ENCODE measurements at places on chromosomes 11 and 22.

GRCh38 chr22:31952094-31952401, 7.7 kb downstream of the YWHAH start:
- no peak for DNase-seq

GRCh38 chr11:134019500-134019899, 49.4 kb upstream of the JAM3 start:
- DNase-seq: no peak

GRCh38 chr11:26947379-26947844, 46.5 kb upstream of the FIBIN start:
- no peak for DNase-seq

DNA sequence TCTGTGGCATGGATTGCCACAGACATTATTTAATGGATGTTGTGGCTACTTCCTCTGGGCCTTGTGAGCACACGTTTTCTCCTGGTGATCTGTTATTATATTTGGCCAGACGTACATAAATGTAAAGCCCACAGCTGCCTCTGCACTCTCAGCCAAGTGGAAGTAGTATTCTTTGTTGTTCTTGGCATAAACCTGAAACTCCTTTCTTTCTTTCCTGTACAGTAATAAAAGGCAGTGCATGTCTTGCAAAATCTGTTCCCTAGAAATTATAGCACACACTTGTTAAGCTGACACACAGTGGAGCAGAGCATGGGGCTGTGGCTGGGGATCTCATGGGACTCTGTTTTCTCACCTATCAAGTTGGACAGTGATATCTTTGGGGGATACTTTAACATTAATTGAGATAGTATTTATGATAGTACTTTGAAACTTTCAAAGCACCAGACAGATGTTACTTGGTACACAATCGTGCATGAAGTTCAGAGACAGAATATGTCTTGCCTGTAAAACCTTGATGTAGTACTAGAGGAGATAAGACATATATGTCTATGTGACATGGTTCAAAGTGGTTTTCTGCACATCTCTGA, 20.9 kb downstream of the PANX1 start:
- no peak for DNase-seq

DNA sequence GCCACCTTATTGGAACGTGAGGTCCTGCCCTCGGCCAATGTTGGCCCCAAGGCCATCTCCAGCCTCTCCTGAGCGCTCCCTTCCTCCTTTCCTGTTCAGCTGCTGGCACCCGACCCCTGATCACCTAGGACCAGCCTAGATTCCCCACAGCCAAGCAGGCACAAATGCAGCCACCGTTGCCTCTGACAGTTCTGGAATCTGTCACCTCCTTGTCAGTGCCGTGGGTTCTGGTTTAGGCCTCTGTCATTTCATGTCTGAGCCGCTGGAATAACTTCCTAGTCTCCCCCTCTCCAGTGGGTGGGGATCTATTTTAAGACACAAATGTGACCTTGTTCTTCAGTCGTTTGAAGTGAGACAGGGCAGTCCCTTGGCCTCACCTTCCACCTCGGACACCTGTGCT, 29.7 kb downstream of the FADS3 start:
- no peak for DNase-seq

DNA sequence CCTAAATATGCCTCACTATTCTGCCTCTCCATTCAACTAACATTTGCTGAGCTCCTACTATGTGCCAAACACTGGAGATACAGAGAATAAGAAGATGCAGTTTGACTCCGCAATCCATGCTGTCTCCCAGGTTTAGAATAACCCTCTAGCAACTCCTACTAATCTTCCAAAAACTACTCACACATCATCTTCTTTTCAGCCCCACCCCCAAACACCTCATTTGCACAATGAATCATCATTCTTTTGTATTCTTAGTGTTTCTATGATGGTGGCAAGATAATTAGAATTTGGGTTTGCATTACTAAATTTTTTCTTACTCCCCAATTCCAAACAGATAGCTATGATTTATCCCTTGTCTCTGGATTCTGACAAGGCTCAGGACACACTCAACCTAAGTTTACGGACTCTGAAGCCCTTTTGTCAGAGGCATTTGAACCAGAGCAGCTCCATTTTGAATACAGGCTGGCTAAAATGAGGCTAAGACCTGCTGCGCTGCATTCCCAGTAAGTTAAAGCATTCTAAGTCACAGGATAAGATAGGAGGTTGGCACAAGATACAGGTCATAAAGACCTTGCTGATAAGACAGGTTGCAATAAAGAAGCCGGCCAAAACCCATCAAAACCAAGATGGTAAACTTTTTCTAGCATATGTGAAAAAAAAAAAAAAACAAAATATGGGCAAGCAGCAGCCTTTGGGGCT, 1038.9 kb downstream of the DLG2 start:
- DNase-seq: no peak

DNA sequence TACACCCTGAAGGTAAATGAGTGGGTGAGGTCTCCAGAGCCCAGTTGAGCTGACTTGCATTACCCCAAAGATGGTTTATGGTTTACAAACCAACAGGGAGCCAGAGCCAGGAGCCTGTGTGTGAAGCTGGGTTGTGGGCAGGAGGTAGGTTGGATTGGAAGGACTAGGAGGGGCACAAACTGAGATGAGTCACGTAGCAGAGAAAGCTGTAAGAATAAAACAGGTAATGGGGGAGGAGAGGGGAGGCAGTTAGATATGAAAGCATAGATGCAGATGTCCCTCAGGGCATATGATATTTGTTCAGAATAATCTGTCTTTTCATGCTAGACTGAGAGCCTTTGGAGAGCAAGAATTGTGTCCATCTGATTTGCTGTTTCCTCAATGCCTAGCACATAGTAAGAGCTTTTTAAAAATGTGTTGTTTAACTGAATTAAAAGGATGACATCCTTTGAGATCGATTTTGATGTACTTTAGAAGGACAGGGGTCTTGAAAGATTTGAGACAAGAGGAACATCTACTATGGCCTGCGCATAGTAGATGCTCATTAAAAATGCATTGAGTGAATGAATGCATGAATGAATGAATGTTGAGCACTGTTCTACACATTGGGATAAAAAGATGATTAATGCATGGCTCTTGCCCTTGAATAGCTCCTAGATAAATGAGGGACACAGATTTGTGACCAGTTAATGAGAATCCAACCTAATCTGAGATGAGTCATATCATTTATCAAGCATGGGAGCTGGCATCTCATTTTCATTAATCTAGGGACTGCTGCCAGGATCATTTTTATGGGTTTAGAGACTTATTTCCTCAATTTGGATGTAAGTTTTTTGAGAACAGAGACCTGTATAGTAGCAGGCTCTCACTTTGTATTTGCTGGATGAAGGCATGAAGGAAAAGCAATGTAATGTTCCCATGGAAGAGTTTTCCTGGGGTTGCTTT, 175.8 kb upstream of the BDNF start:
- DNase-seq: no peak

- DNase-seq: peak; percentile 99
These were observed 4.6 kb downstream of the AP5B1 start for GRCh38 chr11:65776196-65776595.

- no peak for DNase-seq
These were observed 30.0 kb upstream of the PTPRJ start for GRCh38 chr11:47950396-47950795.

DNA sequence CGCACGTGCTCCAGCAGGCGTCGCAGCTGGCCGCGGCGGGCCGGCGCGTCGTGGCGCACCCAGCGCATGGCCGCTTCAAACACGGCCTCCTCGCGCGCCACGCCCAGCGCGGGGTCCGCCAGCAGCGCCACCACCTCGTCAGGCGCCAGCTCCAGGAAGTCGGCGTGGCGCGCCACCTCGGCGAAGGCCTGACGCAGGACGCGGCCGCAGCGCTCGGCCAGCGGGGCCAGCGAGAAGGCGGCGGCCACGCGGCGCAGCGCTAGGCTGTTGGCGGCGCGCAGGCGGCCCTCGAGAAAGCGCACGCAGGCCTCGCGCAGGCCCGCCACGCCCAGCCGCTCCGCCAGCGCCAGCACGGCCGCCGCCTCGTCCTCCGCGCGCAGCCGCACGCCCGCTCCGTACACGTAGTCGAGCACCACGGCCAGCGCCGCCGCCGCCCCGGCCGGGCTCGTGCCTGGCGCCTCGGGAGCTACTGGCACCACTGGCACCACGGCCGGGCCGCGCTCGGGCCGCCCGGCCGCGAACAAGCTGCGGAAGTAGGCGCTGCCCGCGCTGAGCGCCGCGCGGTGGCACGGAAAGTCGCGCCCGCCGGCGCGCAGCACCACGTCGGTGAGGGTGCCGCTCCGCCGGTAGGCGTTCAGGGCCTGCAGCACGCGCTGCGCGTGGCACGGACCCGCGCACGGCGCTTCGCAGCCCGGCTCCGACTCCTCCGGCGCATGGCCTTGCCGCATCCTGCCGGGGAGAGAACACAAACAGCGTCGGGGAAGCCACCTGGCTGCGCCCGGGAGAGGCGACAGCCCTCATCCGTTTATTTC, 2.9 kb downstream of the KLHL35 start:
- DNase-seq: peak; percentile 78

GRCh38 chr11:78045851-78046485, 17.7 kb upstream of the THRSP start:
- DNase-seq: no peak

GRCh38 chr22:42805998-42806830, 50.9 kb downstream of the ARFGAP3 start:
- DNase-seq: no peak

DNA sequence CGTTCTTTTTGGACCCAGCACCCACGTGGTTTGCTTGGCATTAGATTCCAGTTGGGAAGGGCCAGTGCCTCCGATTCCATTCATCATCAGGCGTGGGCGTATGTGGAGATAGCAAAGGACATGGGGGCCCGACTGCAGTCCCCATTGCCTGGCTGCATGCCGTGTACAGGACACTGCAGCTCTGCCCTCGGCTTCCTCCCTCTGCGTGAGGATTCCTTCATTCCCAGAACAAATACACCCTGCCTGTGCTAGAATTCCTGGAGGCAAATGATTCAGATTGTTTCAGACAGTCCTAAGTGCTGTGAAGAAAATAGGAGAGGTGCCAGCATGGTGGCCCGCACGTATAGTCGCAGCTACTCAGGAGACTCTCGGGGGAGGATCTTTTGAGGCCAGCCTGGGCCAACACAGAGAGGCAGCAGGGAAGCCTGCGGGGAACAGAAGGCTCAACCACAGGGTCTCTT, 15.4 kb downstream of the DERL3 start:
- no peak for DNase-seq

GRCh38 chr11:134947556-134947955, 535.5 kb upstream of the B3GAT1 start:
- no peak for DNase-seq

DNA sequence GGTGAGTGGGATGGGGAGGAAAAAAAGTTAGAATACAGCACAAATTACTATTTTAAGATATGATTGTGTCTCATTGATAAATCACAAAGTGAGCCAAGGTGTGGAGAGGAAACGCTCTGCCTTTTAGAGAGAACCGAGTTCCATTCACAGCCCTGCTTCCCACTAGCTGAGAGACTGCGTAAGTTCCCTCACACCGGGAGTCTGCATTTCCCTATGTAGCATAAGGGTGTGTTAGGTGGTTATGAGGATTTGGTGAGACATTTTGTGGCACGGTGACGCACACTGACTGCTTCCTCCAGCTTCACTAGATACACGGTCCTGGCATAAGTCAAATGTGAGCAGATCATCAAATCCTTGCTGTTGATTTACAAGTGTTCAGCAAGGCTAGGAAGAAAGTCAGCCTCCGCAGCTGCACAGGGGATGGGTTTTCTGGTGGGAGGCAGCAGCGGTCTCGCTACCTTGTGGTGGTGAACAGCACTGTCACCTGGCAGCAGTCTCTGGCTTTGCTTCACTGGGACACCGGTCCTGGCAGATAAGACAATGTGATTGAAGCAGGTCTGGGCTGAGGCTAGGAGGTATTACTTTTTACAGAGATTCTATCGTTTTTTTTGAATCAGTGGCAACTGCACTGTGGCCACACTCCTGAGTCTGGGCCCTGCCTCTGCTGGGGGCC, 312.2 kb upstream of the B3GAT1 start:
- no peak for DNase-seq

GRCh38 chr11:45165806-45166603, 19.6 kb downstream of the PRDM11 start:
- no peak for DNase-seq

DNA sequence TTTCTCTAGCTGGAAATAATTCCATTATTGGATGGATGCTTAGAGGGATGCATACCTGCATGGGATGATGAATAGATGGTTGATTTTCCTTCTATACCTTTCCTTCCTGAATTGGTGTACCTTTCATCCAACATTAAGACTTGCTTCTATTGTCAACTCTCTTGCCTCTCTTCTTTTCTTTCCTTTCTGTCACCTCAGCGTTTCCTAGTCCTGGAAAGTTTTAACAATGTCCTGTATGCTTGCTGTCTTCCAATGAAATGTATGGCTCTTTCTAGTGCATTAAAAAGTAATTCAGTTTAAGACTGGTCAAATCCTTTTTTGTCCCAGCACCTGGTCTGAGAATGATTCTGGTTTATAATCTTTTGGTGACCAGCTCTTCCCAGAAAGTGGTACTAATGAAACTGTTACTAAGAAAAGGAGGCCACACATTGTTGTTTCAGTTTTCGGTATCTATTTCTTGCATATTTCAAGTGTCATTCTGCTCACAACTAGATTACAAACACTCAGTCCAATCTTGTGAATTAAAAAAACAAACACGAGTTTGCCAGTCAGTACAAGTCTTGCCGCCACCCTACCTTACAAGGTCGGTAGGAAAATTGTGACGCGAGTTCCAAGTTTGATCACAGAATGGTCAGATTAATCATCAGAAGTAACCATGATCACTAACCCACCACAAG, 8.0 kb downstream of the POU2AF1 start:
- no peak for DNase-seq

DNA sequence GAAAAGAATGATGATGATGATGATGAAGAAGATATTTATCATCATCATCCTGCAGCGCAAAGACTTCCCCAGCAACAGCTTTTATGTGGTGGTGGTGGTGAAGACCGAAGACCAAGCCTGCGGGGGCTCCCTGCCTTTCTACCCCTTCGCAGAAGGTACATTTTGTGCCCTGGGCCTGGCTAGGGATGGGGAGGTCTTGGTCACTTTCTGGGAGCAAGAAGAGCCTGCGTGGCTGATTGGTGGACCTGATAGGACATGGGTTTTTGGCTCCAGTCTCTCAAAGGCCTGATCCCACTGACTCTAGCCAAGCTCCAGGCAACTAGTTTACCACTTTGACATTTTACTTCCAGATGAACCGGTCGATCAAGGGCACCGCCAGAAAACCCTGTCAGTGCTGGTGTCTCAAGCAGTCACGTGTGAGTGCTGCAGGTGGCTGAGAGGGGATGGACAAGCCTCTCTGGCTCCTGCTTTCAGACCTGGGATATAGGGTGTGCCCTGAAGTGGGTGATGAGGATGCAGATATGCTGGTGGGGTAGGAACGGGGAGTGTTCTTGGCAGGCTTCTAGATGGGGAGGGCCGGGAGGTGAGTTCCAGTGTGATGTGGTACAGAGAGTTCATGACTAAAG, 5.3 kb downstream of the SIDT2 start:
- DNase-seq: no peak

GRCh38 chr11:3171931-3172560, 6.9 kb upstream of the OSBPL5 start:
- no peak for DNase-seq

GRCh38 chr22:40070701-40071100, 75.9 kb downstream of the FAM83F start:
- DNase-seq: no peak

Measured in GF-D8 (cell line).